ENCODE measurements at places on chromosomes 7 and 10.

DNA sequence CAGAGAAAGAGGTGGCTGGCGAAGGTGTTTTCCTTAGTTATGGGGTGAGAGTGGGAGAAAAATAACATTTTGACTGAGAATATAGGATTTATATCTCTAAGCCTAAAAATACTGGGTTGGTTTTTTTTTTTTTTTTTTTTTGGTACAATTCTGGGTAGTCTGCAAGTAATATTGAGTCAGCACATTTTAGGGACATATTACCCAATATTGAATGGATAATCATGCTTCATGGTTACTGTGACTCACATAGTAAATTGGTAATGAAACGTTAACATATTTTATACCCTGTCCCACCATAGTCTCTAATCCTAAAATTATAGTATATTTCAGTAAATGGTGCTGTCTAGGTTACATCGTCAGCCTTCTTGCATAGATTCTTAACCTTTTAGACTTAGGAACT, 91.4 kb downstream of the TPST1 start:
- no peak for DNase-seq

GRCh38 chr7:32039000-32039756, 31.0 kb downstream of the PDE1C start:
- DNase-seq = no peak

DNA sequence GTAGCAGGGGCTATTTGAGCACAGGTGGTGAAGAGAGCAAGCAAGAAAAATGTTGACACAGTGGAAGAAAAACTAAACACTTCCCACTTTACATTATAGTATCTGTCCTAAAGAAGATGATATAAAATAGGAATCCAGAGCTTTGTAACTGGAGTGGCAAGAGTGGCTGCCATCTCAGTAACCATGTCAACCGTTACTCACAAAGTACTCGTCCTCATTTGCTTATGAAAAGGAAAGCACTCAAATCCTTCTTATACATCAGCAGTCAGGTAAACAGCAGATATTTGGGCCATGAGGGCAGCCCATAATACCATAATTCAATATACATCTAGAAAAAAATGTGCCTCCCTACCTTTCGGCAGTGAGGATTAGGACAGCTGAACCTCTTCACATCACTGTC, 70.1 kb downstream of the RNF216 start:
- no peak for DNase-seq

- DNase-seq = no peak
These were observed 139.4 kb downstream of the TNS3 start for GRCh38 chr7:47442605-47442865.

GRCh38 chr10:89609833-89610346, 35.2 kb downstream of the PANK1 start:
- DNase-seq = no peak

- DNase-seq = no peak
These were observed 33.7 kb downstream of the AGK start for GRCh38 chr7:141584935-141585334.

DNA sequence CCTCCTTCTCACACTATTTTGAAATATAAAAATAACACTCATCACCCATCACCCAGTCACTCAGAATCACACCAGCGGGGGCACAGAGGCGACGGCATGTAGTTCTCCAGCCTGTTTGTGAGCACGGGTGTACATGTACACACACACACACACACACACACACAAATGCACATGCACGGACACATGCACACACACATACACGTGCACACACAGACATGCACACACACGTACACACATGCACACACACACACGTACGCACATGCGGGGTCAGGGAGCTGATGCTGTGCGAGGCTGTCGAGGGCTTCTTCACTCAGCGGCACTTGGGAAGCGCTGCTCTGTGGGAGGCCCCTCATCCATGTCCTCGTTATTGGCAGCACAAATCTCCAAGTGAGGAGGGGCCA, 178.8 kb downstream of the ELFN1 start:
- DNase-seq = no peak

DNA sequence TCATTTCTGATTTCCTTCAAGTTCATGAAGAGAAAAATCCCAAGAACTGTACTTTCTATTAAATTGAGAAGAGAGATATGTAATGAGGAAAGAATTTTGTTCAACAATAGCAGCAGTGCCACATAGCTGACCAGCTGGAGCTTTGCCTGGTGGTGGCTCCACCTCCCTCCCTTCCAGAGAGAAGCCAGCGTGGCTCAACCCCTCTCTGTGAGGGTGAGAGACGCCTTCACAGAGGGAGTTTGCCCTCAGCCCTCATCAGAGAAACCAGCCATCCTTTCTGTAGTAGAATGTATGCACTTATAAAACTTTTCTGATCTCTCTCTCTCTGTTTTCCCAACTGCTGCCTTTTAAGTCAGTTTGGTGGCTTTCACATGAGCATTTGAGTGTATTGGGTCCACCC, 20.5 kb upstream of the COL1A2 start:
- DNase-seq = no peak

GRCh38 chr7:155741082-155741481, 71.2 kb downstream of the SHH start:
- DNase-seq = no peak

- DNase-seq = no peak
These were observed 92.2 kb downstream of the NRF1 start for GRCh38 chr7:129703751-129704150.

GRCh38 chr7:19709249-19709578, 377 bp upstream of the POLR1F start:
- no peak for DNase-seq

- no peak for DNase-seq
These were observed 1.1 kb upstream of the ZNF503 start for GRCh38 chr10:75402486-75403143.

- DNase-seq = no peak
These were observed 120.7 kb downstream of the TRRAP start for GRCh38 chr7:98998821-98999725.

DNA sequence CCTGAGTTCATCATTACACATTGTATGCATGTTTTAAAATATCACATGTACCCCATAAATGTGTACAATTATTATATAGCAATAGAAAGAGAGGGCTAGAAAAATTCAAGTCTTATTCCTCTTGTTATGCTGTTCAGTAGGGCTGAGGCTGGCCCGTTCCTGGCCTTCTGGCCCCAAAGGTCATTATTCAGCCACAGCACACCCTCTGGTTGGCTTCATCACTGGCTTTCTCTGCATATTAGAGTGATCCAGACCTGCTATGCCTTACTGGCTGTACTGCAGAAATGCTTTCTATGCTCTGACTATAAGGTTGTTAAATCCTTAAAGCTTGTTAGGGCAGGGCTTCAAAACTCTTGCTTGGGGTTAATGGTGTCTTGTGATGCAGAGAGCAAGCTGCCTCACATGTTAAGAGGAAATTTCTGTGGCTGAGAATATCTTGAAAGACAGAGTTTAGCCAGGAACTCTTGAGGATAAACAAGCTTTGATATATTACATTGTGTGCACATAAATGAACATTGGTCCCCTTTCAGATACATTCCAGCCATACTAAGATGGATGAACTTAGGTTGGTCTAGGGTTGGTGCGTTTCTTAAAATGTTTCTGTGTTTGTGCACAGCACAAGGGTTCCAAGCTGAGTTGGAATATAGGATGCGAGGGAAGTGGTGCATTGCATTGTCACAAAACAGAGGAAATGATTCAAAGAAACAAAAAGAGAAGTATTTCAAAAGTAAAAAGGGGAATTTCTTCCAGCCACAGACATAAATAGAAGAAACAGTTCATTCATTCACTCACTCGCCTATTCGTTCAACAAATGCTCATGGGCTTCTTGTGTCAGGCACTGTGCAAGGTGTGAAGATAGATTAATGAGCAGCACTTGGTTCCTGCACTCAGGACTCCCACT, 61.6 kb upstream of the WDR11 start:
- no peak for DNase-seq

GRCh38 chr10:1320739-1321320, 264.6 kb downstream of the WDR37 start:
- no peak for DNase-seq

DNA sequence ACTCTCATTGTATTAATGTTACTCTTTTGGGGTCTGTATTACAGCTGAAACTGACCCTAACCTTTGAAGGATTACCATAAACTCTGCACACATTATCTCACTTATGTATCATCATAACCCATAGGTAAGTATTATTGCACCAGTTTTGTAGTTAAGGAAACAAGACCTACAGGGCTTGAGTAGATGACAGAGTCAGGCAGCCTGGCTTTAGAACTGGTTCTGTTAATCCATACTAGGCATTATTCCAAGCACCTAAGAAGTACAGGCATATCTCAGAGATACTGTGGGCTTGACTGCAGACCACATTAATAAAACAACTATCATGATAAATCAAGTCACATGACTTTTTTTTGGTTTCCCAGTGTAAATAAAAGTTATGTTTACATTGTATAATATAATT, 17.1 kb upstream of the AKR1B1 start:
- no peak for DNase-seq

DNA sequence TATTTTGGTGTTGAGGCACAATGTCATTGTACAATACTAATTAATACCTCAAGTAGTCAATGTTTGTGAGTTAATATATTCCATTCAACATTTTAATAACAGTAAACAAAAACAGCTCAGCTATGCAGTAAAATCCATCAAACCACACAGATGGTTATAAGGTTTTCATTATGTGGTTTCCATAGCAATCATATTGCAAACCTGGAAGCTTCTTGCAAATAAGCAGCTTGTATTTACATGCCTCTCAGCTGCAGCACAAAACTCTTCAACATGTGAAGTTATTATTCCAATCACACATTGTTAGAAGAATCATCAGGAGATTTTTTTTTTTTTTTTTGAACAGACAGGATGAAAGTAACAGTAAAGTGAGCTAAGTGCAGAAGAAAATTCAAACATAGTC, 170.2 kb downstream of the SKAP2 start:
- peak; percentile 60 for DNase-seq
